ENCODE measurements at places on chromosomes 2 and 18. TPM values are rescaled to one million over a fixed set of nuclear protein-coding genes. Genes with fewer than 3 reads are reported as not detected.

The SRD5A2 gene
- total RNA-seq = not detected

The DES gene
- not detected for total RNA-seq

The TUBA3E gene
- total RNA-seq = not detected

The PNO1 gene
- 23.5 TPM for total RNA-seq

The VWA3B gene
- total RNA-seq = not detected

The C2orf76 gene
- 16.2 TPM for total RNA-seq

The CRYGD gene
- total RNA-seq = not detected

The APCDD1 gene
- not detected for total RNA-seq

The PSTPIP2 gene
- 5.6 TPM for total RNA-seq

The IL1F10 gene
- not detected for total RNA-seq

The RGPD8 gene
- 1.5 TPM for total RNA-seq

The CHRNG gene
- not detected for total RNA-seq

The PSD4 gene
- total RNA-seq = 0.33 TPM

The ACKR3 gene
- total RNA-seq = 0.93 TPM

The AQP4 gene
- not detected for total RNA-seq

The EFHD1 gene
- total RNA-seq = not detected

The TCF23 gene
- not detected for total RNA-seq

The DYTN gene
- total RNA-seq = not detected

The UGT1A3 gene
- not detected for total RNA-seq

The CPO gene
- not detected for total RNA-seq

The PAX8 gene
- total RNA-seq = 2.1 TPM

The DPP10 gene
- total RNA-seq = not detected

The SEPTIN10 gene
- total RNA-seq = 82.5 TPM

The CRYBA2 gene
- total RNA-seq = not detected

The ZNF516 gene
- total RNA-seq = 6.3 TPM

The CCDC68 gene
- total RNA-seq = 5.9 TPM

The CYS1 gene
- total RNA-seq = not detected

The KCNS3 gene
- total RNA-seq = 4.8 TPM

The REG3G gene
- not detected for total RNA-seq

The CNRIP1 gene
- total RNA-seq = 78.7 TPM

The ZNF385B gene
- not detected for total RNA-seq

The LRRC30 gene
- total RNA-seq = not detected

The LBX2 gene
- total RNA-seq = 4.3 TPM

The SMIM21 gene
- not detected for total RNA-seq

The ANKRD30B gene
- not detected for total RNA-seq

The FBXO41 gene
- total RNA-seq = 0.05 TPM

The HOXD11 gene
- total RNA-seq = 0.10 TPM

The TSN gene
- total RNA-seq = 50.8 TPM

The NCL gene
- total RNA-seq = 178 TPM

The SCTR gene
- total RNA-seq = not detected

The TSPYL6 gene
- not detected for total RNA-seq

The C2orf80 gene
- not detected for total RNA-seq

The VAPA gene
- 198 TPM for total RNA-seq

The ARHGEF4 gene
- not detected for total RNA-seq

The ALPI gene
- not detected for total RNA-seq

The ELOA2 gene
- not detected for total RNA-seq

The SLC9A4 gene
- not detected for total RNA-seq

The RBM43 gene
- 3.6 TPM for total RNA-seq

The SIX3 gene
- total RNA-seq = not detected

The CBLN2 gene
- 0.10 TPM for total RNA-seq

The PDCD1 gene
- not detected for total RNA-seq

The BBS5 gene
- total RNA-seq = 3.5 TPM

The ANTXR1 gene
- total RNA-seq = 1.5 TPM

The PDE11A gene
- total RNA-seq = under 0.01 TPM

The NOTO gene
- total RNA-seq = not detected
